ENCODE measurements at places on chromosomes 2 and 18. TPM values are rescaled to one million over a fixed set of nuclear protein-coding genes. Genes with fewer than 3 reads are reported as not detected.

The PXDN gene
- total RNA-seq = 228 TPM

- no peak for DNase-seq
Observed at GRCh38 chr2:184793176-184793575, 194.8 kb downstream of the ZNF804A start.

DNA sequence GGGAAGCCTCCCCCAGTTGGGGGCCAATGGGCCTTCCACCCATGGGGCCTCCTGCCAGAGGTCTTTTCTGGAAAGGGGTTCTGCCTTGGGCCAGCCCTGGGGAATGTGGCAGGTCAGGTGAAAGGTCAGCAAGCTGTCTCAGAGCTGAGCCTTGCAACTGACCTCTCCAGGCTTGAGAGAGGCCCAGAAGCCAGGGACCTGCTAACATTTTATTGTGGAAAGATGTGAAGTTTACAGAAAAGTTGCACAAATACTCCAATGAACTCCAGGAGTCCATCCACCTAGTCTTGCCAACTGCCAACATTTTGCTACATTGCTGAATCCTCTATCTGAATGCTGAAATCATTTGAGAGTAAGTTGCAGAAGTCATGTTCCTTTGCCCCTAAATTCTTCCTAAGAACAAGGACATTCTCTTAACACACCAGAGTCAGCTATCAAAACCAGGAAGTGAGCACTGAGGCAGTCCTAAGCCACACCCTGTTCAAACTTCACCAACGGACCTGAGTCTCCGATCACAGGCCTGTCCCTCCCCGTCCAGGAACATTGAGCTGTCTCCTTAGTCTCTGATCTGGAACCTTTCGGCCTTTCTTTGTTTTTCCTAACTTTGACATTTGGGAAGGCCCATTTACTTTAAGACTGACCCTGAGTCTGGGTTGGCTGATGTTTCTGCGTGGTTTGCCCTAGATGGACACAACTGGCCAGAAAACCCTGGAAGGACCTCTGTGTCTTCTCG, 4.0 kb downstream of the SNORC start:
- DNase-seq = no peak

DNA sequence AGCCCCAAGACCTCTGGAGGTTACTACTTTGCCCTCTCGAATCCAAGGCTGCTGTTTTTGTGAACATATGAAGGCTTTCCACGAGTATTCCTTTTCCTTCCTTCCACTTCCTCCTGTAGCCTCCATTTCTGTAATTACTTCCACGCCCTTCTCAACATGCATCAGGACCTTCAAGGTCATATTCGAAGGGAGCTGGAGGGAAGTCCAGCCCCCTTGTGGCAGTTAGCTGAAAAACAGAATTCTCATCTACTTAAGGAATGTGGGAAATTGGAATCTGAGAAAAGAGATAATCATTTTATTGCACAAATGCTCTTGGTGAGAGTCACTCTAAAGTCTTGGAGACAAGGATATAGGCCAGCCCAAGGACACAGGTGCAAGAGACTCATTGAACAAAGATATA, 1000.2 kb downstream of the TDRD15 start:
- no peak for DNase-seq

DNA sequence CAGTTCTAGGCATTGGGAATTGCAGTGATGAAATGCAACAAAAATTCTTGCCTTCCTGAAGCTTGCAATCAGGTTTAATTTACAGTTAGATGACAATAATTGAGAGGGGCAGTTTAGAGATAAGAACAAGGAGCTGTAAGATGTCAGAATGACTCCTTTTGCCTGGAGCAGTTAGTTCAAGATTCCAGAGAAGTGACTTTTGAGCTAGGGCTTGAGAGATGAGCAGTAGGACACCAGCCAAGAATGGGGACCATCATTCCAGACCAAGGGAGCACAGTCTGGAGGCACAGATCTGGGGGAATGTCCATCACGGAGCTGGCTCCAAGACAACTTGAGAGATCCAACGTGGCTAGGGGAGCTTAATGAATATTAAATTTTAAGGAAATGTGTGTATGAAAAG, 26.8 kb downstream of the CACNB4 start:
- no peak for DNase-seq

DNA sequence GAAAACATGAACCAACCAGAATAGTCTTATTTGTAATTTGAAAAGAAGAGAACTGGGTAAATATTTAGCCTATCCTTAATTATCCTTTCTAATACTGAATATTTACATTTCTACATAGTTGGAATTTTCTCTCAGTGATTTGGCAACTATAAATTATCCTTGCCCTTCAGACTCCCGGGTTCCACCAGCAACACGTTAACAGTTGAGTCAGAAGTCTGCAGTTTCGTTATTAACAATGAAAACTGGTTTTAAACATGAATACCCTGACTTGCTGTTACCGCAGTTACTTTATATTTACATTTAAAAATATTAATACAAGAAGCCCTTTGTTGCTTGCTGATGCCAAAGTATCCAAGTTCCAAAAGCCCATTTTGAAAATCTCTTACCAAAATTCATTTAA, 673.0 kb downstream of the ARHGAP15 start:
- DNase-seq = no peak

DNA sequence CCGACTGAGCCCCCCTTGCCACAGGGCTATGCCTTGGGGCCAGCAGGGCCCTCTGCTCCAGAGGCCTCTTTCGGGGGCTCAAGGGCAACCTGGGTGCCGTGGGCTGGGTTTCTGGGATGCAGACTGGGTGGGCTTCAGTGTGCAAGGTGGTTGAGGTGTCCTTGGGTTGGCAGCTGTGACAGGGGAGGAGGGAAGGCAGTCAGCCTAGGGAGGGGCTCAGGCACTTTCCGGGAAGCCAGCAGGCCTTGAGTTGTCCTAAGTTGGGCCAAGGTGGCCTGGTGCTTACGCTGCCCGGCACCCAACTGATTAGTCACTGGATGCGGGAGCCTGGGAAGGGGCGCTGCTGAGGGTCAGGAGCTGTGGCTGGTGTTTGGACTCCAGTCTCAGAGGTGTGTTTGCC, 199.5 kb downstream of the TWIST2 start:
- DNase-seq = no peak

DNA sequence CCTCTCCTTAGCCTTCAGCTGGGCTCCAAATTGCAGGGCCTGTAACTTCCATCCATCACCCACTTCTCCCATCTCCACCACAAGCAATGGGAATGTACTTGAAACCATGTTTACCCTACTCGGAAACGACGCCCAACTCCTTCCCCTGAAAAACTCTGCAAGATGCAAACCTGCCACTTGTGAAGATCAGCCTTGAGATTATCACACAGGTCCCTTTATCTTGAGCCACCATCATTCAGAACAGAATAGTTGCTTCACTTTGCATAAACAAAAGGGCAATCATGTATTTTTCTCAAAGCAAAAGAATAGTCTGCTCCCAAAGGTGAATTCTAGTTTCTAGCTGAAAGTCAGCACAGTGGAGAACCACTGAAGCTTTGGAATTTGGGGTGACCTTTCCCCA, 75.8 kb downstream of the TNFRSF11A start:
- no peak for DNase-seq

DNA sequence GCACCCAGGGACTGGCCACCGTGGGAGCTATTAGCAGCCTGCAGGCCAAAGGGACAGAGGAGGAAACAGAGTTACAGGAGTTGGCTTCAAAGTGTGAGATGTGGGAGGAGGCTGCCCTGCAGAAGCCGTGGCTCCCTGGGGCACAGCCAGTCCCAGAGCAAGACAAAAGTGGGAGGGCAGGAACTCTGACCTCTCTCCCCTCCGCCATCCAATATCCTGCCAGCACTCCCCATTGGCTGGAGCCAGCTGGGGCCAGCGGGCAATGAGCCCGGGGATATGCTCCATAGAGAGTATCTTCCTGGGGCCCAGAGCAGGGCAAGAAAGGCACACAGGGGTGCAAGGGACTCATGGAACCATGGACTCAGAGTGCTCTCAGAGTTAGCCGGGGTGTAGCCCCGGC, 143.1 kb downstream of the INHBB start:
- DNase-seq = no peak

GRCh38 chr2:53750041-53750768, 17.4 kb upstream of the CHAC2 start:
- no peak for DNase-seq

GRCh38 chr18:79904357-79905147, 46.9 kb downstream of the SLC66A2 start:
- DNase-seq = no peak

The LIMS1 gene
- total RNA-seq = 170 TPM

The CREG2 gene
- 0.09 TPM for total RNA-seq

The ASXL2 gene
- 19.4 TPM for total RNA-seq

The TUBA3D gene
- not detected for total RNA-seq

- no peak for DNase-seq
Observed at GRCh38 chr2:144941743-144942488, 422.0 kb upstream of the ZEB2 start.

DNA sequence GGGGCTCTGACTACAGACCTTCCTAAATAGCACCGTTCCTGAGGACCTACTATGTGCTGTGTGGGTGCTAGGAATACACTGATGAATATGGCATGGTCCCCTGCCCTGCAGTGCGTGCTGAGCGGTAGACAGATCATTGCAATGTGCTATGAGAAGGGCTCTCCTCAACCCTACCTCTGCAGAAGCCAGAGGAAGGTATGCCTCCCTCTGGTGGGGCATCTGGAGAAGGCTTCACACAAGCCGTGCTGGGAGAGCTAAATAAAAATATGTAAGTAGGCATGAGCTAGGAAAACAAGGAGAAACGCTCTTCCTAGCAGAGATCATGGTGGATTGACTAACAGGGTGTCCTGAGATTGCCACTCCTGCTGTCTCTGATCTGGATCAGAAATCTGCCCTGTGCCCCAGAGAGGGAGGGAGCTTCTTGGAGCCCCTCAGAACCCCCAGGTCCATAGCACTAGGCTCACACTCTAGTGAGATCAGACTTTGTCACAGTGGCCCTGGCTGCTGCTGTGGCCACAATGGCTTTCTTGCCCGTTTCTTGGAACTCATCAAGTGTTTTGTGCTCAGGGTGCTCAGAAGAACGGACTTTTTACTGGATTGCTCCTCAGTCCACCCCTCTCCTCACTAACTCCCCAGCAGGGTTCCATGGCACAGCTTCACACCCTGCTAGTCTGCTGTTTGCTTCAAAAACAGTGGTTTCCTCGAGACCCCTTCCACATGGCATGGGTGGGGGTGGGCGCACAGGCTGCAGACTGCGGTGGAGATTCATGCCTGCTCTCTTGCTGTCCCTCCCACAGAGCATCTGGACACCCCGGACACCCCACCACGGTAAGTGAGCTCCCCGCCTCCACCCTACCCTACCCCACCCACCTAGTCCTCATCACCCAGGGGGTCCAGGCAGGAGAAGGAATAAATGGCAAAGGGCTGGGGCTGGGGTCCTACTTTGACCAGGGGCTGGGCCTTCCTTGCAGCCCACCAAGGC, 14.2 kb downstream of the SIGLEC15 start:
- DNase-seq = no peak

- DNase-seq = no peak
Observed at GRCh38 chr2:236903978-236904377, 181.7 kb upstream of the COPS8 start.

- no peak for DNase-seq
Observed at GRCh38 chr18:46814399-46814798, 57.5 kb upstream of the ST8SIA5 start.

DNA sequence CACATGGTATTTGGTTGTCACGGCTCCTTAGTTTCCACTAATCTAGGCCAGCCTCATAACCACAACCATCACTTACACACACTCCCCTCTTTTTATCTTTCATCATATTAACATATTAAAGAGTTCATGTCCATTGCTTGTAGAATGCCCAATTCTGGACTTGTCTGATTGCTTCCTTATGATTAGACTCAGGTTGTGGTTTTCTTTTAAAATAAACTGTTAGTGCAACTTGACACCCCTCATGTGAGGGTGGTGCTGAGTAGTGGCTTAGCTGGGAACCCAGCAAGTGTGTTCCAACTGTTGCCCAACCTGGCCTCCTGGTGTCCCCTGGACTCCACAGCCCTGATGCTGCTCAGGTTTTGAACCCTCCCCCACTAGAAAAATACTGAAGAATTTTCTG, 20.1 kb upstream of the CD207 start:
- DNase-seq = no peak

GRCh38 chr2:223549215-223549614, 52.9 kb downstream of the SCG2 start:
- no peak for DNase-seq

The CRYGD gene
- not detected for total RNA-seq

GRCh38 chr2:176491172-176491904, 222.1 kb downstream of the MTX2 start:
- no peak for DNase-seq

- DNase-seq = no peak
Observed at GRCh38 chr2:42443718-42444399, 49.9 kb downstream of the KCNG3 start.

The MERTK gene
- 41.1 TPM for total RNA-seq

GRCh38 chr2:12727641-12728040, 10.9 kb downstream of the TRIB2 start:
- no peak for DNase-seq

All from omental fat pad (tissue), 4 donors.